ENCODE measurements at places on chromosomes 5 and 9.

GRCh38 chr9:125460346-125460745 is 198.7 kb downstream of the GAPVD1 start:
- DNase-seq, result no peak

DNA sequence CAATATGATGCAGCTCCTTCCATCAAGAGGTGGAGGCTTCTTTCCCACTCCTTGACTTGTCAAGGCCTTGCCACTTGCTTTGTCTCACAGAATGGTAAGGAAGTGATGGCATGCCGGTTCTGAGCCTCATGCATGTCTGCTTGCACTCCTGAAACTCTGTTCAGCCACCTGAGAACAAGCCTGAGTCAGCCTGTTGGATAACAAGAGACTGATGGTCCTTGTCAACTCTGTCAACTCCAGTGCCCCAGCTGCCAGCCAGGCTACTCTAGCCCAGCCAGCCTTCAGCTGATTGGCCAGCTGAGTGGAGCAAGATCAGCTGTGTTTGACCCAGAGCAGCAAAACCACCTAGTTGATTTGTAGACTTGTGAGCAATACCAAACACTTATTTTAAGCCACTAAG is 4.4 kb upstream of the TENT4A start:
- no peak for DNase-seq

GRCh38 chr9:6664204-6664680 is 18.7 kb upstream of the GLDC start:
- DNase-seq, result no peak

GRCh38 chr5:107505763-107506534 is 164.8 kb downstream of the EFNA5 start:
- DNase-seq, result peak; percentile 89

DNA sequence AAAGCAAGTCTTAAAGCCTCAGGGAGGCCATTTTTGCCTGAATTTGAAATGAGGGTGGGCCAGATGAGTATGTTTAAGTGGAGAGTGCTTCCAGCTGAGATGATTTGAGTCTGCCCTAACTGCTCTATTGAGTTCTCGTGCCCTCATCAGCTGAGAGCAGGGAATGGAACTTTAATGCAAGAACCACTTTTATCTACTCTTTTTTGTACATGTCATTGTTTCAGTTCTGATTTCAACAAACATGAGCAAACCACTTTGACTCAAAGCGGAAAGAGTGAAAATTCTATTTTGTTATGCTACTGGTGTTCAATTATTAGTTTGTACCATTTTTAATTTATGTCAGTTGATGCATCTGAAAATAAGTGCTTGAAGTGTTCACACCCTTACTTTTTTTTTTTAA is 35.8 kb downstream of the DCAF10 start:
- no peak for DNase-seq

DNA sequence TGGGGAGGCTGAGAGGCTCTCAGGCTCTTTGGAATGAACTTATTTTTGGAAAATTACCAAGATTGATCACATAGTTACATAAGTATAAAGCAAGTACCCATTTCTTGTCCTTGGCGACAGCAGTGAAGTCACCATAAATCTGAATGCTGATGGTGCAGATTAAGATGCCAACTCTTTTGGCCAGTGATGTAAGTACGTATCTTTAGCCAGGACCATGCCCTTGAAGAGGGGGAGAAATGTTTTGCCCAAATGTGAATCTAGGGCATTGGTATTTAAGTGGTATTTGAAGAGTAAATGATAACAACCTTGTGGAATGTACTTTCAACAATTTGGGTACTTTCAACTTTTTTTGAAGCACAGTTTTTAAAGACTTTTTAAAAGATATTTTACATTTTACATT is 68.2 kb upstream of the RAD23B start:
- DNase-seq, result no peak

GRCh38 chr9:121690316-121690715 is 38.9 kb downstream of the DAB2IP start:
- DNase-seq, result no peak

DNA sequence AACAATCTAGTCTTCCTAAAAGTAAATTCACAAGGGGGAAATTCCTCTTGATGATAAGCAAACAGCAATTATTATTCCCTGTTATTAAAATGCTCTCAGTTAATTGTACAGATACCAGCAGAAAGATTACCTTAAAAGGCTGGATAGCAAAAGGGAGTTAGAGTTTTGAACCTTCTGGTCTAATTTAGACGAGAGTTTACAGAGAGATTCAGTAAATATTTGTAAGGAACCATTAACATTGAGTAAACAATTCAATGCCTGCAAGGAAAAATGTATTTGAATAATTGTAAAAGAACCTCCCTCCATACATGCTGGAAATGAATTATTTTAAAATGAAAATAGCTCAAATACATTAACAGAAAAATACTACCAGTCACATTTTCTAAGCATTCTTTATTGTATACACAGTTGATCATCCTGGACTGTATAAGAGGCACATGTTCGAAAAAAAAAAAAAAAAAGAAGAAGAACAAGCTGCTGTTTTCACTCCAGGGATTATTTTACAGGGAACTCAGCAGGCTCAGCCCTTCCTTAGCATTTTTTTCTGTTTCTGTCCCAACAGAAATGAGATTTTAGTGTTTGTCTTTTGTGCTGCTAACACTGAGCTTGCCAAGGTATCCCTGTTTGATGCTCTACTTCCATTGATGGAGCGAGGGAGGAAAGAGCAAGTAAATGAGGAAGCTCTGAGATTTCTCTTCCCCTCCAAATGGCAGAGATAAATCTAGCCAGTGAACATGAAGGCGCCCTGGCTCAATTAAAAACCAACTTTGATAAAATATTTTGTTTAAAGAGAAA is 141.1 kb downstream of the ENC1 start:
- no peak for DNase-seq

GRCh38 chr5:111720333-111720890 is 36.6 kb downstream of the NREP start:
- DNase-seq, result no peak

DNA sequence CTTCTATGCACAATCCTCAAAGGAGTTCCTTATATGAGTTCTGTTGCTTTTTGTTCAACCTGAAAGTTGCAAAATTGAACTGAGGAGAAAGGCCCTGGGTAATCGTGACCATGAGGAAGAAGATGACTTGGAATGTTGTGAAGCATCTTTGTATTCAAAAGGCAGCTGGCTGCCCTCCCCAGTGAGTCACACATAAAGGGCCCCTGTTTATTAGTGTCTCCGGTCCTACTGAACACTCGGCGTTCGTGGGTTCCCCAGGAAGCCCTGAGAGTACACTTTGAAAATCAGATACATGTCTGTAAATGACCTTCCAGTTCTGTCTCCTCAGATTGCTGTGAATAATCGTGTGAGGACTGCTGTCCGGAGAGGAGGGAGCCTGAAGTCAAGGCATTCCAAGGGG is 73.6 kb downstream of the C9orf153 start:
- DNase-seq, result no peak

- DNase-seq, result no peak
Observed at GRCh38 chr5:178569485-178569884, 20.7 kb downstream of the COL23A1 start.

- no peak for DNase-seq
Observed at GRCh38 chr9:32677931-32678330, 42.5 kb upstream of the TAF1L start.

- no peak for DNase-seq
Observed at GRCh38 chr9:110763568-110763967, 95.0 kb downstream of the MUSK start.

GRCh38 chr9:69888856-69889585 is 68.4 kb downstream of the CFAP95 start:
- DNase-seq, result no peak

DNA sequence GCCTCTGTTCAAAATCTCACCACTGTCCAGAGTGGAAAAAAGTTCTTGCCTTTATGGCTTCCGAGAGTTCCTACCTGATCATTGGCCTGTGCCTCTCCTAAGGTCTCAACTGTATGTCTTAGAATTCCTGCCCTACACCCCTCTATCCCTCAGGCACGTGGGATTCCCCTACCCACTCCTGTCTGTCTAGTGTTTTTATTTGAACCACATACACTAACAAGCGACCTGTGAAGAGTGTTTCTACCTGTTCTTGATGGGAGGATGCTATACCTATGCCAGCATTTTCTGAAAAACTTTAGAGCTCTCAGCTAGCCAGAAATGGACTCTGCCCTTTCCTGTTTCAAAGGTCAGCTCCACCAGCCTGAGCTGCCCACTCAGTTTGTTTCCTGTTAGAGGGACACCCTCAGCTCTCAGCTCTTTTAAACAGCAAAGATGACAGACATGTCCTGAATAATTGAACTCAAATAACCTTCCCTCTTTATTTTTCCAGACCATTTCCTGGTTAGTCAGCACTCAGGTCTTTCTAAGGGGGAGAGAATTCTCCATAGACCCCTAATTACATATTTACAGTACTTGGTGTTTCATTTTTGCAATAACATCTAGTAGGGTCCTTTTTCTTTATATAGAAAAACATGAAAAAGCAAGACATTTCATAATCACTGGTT is 214.8 kb downstream of the AOPEP start:
- DNase-seq, result no peak

- DNase-seq, result no peak
Observed at GRCh38 chr9:112894041-112894440, 3.4 kb upstream of the SLC46A2 start.

DNA sequence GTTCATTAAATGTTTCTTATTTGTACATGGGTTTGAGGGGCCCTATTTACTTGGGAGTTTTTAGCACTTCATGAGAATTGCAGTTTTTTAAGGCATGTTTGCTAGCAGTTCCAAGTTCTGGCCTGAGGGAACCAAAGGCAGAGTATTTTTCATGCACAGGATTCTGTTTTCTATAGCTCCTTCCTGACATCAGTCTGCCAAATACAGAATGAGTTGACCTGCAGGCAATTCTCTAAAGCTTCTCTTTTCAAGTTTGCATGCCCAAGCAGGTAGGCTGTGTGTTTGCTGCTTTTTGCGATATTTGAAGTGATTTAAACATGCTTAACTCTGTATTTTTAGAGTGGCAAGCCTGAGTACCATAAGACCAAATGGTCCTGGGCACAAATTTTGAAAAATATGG is 75.8 kb downstream of the AOPEP start:
- no peak for DNase-seq

- no peak for DNase-seq
Observed at GRCh38 chr9:34744295-34745221, 34.6 kb upstream of the CCL21 start.

DNA sequence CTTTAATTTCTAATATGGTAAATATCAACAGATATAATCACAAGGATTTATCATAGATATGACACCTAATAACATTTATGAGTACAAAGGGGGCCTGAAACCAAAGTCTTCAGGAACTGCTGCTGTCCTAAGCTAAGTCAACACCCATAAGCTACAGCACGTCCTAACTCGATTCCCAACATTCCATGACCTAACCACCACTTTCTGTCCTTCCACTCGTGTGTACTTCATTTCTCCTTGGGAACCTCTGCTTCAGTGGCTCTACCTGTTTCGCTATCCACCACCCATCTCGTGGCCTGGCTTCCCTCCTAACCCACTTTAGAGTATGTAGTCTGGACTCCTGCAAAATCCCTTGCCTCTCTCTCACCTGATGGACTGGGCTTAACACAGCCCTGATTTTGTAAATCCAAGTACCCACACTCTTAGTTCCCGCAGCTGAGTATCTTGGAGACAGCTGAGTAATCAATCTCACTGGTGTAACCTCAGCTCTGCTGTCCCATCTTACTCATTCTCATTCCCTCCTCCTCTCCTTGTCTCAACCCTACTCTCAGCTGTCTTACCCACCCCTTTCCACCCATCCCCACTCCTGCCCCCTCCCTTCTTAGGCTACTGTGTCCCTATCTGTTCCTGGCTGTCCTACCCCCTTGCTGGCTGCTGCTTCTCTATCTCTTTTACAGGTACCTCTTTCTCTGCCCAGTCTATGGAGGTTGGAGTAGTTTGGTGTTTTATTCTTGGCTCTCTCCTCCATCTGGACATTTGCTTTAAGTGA is 101.8 kb downstream of the MAST4 start:
- DNase-seq, result no peak

GRCh38 chr5:159695741-159696294 is 220.5 kb upstream of the ADRA1B start:
- DNase-seq, result no peak

DNA sequence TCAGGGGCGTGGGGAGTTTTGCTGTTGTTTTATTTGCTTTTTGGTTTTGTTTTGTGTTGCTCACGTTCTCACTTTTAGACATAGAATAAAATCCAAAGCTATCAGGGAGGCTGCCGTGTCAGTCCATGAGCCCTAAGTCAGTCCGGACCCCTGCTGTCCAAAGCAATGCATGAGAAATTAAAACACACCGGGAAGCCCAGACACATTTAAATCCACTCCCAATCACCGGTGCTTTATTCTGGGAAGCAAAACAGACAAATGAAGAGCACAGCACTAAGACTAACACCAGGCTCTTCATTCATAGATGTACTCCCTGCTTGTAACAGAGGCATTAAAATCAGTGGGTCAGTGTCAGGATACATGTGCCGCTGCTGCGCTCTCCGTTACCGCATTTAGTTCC is 180.9 kb downstream of the IRX2 start:
- DNase-seq, result no peak

- no peak for DNase-seq
Observed at GRCh38 chr5:3736926-3737325, 141.3 kb downstream of the IRX1 start.

GRCh38 chr5:102893942-102894341 is 138.8 kb downstream of the PAM start:
- no peak for DNase-seq

DNA sequence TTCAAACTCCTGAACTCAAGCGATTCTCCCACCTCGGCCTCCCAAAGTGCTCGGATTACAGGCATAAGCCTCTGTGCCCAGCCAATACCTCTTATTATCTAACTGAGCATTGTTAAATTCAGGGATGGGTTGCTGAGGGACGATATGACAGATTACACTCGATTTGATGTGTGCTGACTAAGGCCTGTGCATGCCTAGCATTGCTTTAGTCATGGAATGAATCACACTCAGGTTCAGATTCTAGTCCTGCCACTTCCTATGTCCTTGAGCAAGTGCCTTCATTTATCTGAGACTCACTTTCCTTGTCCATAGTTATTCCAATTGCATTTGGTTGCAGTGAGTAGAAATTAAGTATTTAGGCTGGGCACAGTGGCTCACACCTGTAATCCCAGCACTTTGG is 19.5 kb downstream of the THBS4 start:
- no peak for DNase-seq

DNA sequence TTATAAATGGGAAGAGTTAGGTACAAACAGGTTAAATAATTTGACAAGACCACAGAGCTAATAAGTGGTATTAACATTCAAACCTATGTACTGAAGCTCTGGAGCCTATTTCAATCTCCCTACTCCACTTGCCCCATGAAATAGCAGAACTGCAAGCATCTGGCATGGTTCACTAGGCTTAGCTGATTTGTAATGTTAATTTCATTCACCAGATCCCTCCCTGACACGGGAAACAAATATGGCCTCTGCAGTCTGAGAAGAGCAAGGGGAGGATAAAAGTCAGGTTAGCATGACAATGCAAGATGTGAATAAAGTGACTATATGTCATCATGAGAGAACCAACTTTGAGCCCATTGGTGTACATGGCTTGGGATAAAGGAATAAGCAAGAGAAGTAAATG is 428.8 kb downstream of the BRINP1 start:
- no peak for DNase-seq

DNA sequence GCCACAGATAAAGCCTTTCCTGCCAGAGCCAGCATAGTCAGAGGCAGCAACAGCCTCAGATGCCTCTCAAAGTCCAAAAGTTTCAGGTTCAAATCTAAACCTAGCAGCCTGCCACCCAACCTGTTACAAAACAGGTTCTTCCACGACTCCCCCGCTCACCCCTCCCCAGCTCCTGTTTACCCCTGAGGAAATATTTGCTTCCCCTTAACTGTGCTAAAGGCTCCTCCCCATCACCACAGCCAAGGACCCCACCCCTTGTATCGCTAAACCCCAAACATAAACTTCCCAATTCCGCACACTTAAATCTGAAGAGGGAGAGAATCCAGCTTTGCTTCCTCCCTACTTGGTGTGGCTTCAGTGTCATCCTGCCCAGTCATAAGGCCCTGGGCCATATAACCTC is 15.4 kb upstream of the VDAC1 start:
- no peak for DNase-seq
